Stimulated activated CD4-positive, alpha-beta T cell treated with anti-CD3 and anti-CD28 coated beads, Interleukin-1b, Interleukin-23, amount 100 ng/mL, for 24 hours (primary cell): ENCODE measurements at places on chromosomes 6 and 20.

- DNase-seq, result no peak
Observed at GRCh38 chr20:12638633-12639312, 370.0 kb upstream of the SPTLC3 start.

DNA sequence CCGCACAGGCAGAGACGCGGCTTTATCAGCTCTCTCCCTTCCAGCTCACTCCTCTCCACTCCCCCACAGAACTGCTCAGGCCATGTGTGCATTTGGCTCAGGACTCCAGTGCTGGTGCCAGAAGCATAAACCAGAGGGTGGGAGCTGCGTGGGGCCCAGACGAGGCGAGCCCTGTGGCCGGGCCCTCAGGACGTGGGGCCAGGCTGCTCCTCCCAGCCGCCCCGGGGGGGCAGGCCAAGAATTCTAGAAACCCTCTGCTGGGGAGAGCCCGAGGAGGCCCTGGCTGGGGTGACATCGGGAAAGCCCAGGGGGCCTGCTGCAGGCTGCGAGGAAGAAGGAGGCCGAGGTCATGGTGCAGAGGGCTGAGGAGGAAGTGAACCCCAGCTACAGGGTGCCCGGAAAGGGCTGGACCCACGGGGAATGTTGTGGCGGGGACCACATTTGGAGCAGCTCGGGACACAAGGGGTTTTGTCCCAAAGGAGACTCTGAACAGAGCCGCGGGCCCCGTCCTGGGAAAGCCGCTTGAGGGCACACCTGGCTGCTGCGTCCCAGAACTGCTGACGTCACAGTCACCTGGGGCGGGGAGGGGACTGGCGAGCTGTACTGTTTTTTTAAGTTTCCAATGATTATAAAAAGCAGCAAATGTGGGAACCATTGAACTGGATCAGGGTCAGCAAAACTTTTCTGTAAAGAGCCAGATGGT lies 107.1 kb downstream of the BANF2 start:
- DNase-seq, result no peak

- no peak for DNase-seq
Observed at GRCh38 chr20:61584851-61585250, 332.8 kb downstream of the CDH4 start.

DNA sequence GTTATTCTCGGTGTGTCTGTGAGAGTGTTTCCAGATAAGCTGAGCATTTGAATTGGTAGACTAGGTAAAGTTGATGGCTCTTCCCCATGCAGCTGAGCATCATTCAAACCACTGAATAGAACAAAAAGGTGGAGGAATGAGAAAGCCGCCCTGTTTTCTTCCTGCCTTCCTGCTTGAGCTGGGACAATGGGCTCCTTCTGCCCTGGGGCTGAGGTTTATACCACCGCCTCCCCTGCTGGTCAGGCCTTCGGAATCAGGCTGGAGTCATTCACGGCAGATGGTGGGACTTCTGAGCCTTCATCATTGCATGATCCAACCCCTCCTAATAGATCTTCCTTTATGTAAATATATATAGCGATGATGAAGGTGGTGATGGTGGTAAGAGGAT lies 124.9 kb downstream of the ANKRD60 start:
- no peak for DNase-seq

DNA sequence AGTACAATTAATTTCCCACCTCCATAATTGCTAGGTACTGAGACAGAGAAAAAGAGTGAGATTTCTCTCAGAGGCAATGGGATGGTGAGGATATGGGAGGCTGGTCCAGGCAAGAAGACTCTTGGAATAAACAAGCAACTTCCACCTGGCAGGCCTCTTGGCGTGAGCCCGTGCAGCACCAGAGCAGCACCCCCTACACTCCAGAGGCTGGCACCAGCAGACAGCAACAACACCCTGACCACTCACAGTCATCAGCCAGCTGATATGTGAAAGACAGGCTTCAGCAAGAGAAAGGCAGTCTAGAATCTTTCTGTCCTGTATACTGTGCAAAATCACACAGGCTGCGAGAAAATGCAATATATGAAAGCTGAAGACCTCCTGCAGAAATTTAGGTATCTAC lies 59.7 kb downstream of the KIF13A start:
- no peak for DNase-seq

DNA sequence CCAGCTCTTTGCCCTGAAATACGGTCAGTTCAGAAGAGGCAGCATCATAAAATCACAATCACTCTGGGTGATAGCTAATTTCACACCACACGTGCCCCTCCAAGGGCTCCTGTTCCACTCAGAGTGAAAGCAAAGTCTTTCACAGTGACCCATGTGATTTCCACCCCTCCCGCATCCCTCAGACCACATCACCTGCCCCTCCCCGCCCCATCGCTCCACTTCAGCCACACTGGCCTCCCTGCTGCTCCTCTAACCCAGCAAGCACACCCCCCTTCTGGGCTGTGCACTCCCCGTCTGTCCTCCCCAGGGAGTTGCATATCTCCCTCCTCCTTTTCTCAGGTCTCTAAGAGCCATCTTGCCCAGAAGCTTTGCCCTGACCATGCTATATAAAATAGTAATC lies 74.5 kb downstream of the PSMG4 start:
- no peak for DNase-seq
